ENCODE measurements at places on chromosomes 1 and 21.

DNA sequence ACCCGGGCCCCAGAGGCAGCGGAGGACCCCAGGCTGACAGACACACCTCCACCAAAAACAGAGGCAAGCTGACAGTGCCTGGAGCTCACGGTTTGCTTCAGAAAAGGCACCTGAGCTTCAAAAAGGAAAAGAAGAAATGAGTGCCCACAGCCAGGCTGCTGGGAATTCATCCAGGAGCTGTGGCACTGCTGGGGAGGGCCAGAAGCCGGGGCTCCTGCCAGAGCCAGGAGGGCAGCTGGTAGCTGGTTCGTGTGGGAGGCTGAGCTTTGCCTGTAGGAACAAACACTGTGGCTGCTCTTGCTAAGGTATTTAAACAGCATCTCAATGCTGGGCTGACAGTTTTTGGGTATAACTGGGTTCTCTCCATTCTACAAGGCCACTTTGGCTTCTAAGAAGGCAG, 19.5 kb downstream of the KCNJ6 start:
- no peak for DNase-seq

DNA sequence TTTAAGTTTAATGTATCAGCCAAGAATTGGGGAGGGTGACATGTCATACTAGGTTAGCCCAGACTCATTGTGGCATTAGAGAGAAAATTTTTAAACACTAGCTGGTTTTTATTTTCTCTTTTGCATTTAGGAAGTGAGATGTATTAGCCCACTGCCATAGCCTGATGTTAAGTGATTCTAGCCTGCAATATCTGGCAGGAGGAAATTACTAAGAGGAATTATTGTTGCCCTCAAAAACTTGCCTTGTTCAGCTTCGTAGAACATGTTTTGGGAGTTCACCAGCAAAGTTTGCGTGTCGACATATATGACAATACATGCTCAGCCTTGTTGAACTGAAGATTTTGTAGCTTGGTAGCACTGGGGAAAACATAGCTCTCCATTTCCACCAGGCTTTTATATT, 12.5 kb downstream of the ADAM30 start:
- no peak for DNase-seq

DNA sequence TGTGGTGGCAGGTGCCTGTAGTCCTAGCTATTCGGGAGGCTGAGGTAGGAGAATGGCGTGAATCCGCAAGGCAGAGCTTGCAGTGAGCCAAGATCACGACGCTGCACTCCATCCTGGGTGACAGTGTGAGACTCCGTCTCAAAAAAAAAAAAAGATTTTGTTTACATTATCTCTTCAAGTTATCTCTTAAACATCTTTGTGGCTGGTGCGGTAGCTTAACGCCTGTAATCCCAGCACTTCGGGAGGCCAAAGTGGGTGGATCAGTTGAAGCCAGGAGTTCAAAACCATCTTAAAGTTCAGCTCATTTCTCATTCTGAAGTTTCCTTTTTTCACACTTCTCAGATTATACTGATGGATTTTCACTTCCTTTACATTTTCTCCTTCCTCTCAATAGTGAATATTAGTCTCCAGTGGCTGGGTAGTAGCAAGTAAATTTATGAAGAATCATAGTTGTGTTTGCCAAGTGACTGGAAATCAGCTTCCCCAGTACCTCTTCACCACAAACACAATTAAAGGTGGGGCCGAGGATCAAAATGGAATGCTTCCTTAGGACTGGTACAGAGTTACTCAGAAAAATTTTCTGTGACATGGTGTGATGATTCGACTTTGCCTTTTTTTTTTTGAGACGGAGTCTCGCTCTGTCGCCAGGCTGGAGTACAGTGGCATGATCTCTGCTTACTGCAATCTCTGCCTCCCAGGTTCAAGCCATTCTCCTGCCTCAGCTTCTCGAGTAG, 13.8 kb downstream of the PIP5K1A start:
- no peak for DNase-seq

GRCh38 chr1:194215448-194215847, 1029.0 kb upstream of the B3GALT2 start:
- DNase-seq, result no peak

DNA sequence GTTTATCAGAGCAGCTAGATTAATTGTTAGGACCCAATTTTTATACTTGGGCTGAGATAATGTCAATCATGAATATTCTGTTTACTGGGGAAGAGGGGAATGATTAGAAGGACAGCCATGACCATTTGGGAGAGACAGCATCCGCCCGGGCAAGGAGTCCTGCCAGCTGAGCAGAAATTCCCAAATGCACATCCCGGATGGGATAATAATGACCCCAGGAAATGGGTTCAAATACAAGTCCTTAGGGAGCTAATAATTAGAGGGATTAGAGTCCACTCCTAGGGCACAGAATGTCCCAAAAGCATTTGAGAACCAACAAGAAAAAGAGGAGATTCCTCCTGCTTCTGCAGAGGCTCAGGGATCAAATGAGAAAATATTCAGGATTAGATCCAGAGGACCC, 115.9 kb downstream of the LRRC53 start:
- no peak for DNase-seq

DNA sequence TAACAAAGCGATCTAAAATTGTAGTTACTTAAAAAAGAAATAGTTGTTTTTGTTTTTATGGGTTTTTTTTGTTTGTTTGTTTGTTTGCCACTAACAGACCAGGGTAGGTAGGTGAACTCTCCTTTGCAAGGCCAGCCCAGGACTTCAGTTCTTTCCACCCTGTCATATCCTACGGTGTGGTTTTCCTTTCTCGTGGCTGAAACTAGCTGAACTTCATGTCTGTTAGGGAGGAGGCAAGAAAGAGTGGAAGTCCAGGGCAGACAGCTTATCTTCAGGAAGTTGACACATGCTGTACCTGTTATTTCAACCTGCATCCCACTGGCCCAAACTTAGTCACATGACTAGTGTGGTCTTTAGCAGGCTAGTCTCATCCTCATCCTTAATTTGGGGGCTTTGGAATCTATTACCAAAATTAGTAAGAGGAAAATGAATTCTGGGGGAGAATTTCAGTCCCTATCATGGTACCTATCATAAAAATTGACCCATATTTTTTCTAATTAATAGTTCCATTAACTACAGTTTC, 62.9 kb upstream of the LRRC7 start:
- no peak for DNase-seq

Measured in natural killer cell (primary cell).